Midbrain (tissue), 1 donor: ENCODE measurements at places on chromosomes 1 and 21.

GRCh38 chr21:46195595-46196195 lies 11.4 kb upstream of the SPATC1L start:
- DNase-seq: no peak

GRCh38 chr1:203307641-203308126 lies 2.4 kb downstream of the BTG2 start:
- no peak for DNase-seq

DNA sequence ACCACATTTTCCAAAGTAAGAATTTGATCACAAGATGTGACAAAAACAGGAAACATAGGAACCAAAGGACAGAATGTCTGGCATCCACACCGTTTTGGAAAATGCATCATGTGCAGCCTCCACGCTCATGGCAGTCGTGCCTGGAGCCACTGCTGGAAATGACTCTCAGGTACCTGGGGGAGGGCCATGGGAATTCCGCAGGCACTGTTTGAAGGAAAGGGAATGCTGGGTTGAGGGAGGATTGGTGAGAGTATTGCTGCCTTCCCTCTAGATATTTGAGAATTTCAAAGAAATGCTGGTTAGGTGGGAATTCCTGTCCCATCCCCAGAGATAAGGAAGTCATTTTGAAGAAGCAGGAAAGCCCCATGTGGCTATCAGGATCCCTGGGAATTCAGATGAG lies 10.8 kb downstream of the SLAMF1 start:
- DNase-seq: no peak

DNA sequence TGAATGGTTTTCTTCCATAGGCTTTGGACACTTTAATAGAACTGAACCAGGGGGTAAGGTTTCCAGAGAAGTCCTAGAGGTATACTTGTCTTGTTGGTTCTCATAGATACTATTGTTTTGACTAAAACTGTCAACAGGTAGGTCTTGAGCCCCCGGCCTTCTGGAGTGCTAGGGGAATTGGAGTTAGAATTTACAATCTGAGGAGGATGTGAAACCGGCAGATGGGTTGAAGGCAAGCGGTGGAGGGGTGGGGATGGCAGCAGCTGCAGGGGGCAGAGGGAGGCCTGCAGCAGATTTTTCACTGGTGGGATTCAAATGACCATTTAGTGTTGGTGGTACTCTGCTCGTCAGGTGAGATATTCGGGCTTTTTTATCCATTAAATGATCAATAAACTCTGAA lies 4.3 kb upstream of the CD1D start:
- DNase-seq: no peak

DNA sequence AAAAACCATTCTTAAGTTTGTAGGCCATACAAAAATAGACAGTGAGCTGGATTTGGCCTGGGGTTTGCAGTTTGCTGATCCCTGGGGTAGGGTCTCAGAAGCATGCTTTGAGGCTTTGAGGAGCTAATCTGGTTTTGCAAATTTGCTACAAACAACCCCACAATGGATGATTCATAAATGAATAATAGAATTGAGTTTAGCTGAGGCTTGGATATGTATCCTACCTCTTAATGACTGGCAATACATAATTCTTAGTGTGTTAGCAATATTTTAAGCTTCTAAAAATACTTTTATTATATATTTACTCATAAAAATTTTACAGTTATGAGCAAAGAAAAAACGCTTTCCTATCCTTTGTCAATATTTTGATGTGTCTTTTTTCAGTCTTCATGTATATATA lies 50.6 kb downstream of the ROR1 start:
- no peak for DNase-seq

DNA sequence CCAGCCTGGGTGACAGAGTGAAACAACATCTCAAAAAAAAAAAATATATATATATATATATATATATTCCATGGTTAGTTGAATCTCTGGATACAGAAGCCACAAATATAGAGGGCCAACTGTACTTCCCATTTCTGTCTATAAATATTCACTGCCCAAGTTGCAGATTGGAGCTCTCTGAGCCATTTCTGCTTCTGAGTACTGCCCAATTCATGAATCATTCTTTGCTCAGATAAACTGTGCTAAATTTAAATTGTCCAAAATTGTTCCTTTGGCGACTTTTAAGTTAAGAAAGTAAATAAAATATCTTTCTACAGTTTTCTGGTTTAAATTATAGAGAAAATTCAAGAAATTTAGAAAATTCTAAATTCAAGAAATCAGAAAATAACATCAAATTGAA lies 23.2 kb upstream of the C1orf146 start:
- DNase-seq: no peak

DNA sequence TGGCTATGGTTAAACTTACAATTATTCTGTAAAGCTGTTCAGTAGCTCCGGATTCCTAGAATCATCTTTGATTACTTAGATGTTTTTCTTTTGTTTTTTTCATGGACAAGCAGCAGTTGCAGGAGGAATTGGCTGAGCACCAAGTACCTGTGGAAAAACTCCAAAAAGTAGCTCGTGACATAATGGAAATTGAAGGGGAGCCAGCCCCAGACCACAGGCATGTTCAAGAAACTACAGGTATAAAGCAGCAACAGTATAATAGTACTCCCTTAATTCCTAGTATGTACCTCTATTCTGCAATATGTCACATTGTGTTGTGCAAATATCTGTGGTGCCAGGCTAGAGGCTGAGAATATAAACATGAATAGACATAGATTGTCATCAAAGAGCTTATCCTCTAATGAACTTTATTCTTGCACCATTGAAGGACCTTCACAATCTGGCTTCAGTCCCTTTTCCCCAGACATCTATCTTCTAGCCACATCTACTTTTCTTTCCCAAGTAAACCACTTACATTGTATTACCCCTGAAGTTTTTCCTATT lies 132.3 kb upstream of the BMP8A start:
- no peak for DNase-seq
